ENCODE measurements at places on chromosomes 1 and 21.

DNA sequence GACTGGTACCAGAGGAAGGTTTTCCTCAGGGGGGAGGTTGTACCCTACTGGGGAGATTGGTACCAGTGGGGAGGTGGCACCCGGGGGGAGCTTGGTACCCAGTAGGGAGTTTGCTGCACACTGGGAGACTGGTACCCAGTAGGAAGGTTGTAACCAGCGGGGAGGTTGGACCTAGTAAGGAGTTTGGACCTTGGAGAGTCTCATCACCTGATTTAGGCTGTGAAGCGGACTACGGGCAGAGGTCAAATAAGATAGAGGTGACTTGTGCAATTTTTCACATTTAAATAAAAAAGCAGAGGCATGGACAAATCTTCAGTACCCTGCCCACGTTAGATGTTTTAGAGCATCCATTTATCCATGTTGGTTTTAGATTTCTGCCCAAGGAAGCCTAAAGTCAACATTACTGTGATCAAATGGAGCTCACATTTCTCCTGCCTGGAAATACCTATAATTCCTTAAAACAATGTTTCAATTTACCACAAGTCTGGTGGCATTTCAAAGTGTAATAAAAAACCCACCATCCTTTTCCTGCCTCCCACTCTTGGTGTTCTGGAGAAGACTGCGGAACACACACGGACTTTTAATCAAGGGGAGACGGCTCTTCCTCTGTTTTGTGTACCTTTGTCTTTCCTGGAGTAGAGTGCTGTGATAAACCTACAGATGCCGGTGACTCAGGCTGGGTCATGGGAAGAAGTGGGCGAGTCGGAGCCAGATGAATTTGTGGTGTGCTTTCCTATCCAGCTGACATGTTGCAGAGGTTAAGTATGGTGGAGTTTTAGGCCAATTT lies 36.2 kb upstream of the MRPS6 start:
- no peak for DNase-seq

GRCh38 chr1:39905172-39905571 lies 3.5 kb upstream of the MYCL start:
- no peak for DNase-seq

DNA sequence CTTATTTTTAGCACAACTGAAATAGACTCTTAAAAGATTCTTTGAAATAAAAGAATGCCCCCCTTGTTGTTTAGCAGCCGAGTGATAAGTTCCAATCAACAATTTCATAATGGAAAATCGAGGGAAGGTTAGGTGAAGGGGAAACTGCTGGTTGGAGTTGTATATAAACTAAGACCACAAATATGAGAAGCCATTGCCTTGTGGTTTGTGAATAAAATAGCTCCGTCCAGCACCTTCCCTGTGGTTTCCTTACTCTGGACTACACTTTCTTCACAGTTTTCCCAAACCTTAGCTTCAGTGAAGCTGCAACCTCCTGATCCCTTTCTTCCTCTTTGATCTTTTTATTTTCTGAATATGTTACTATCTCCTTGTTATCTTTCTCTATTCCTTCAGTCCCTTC lies 6.7 kb upstream of the RAB3GAP2 start:
- no peak for DNase-seq

DNA sequence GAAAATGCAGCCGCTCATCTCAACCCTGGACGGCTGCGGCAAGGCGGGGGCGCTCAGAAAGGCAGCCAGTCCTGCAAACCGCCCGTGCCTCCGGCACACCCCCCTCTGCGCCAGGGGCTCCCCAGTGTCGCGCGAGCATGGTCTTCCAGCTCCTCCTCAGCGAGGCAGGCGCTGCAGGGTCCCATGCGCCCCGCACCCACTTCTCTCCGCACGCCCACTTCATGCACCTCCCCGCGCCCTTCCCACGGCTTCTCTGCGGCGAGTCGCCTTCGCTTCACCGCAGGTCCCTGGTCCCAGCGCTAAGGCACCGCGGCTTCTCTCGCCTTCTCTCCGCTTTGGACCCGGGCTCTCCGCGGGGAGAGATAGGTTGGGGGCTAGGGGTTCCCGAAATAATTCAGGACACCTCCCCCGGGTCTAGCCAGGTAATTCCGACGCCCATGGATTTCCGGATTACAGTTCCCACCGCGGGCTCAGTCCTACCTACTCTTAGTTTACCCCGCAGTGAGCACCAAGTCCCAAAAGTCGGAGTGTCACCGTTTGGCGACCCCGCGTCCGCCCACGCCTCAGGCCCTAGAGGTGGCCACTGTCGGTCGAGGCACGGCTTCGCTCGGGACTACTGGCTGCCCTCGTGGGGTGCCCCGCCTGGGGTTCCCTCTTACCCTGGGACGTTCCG lies 67.5 kb downstream of the SYT2 start:
- DNase-seq: no peak

GRCh38 chr1:12208271-12208670 lies 21.6 kb upstream of the VPS13D start:
- DNase-seq: no peak

DNA sequence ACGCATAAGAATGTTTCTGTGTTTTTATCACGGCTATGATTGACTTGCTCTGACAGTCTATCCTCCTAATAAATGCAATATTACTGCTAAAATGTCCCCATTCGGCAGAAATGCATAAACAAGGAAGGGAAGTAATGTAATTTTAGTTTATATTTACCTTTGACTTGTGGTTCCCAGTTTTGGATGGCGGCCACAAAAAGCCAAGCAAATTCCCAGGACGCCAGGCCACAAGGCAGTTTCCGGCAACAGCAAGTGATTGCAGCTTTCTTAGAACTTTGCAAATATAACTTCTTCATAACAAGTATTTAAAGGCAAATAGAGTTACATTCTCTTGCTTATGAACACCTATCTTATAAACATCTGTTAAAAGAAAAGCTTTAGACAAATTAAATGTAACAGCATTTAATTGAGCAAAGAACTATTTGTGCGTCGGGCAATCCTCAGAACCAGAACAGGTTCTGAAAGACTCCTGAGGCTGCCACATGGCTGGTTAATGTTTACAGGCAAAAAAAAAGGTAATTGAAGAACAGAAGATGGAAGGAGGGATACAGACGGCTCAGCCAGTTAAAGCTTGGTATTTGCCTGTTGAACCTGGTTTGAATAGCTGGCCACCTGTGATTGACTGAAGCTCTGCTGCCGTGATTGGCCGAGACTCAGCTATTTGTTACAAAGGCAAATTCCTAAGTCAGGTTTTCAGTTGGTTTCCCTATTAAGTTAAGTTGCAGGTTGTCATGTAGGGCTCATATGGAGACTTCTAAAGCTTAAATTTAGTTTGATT lies 80.8 kb downstream of the C21orf91 start:
- no peak for DNase-seq

- DNase-seq: no peak
These were observed 103.8 kb downstream of the EPHB2 start for GRCh38 chr1:22814176-22815042.

GRCh38 chr1:117852853-117853553 lies 76.4 kb downstream of the GDAP2 start:
- no peak for DNase-seq

GRCh38 chr1:246051909-246052518 lies 455.1 kb downstream of the SMYD3 start:
- DNase-seq: no peak

- no peak for DNase-seq
These were observed 38.3 kb upstream of the NRDC start for GRCh38 chr1:51916587-51917405.

- peak; percentile 82 for DNase-seq
These were observed 4.4 kb upstream of the ZNF692 start for GRCh38 chr1:248862998-248863881.

- no peak for DNase-seq
These were observed 11.4 kb downstream of the KRTAP10-1 start for GRCh38 chr21:44528634-44528995.

GRCh38 chr1:89847191-89847729 lies 26.4 kb downstream of the LRRC8D start:
- no peak for DNase-seq

- DNase-seq: no peak
These were observed 54.1 kb downstream of the KCNJ15 start for GRCh38 chr21:38310646-38311485.

- DNase-seq: no peak
These were observed 19.0 kb upstream of the DNASE2B start for GRCh38 chr1:84379138-84379916.

GRCh38 chr1:32352831-32353383 lies 9.4 kb downstream of the FAM229A start:
- no peak for DNase-seq

DNA sequence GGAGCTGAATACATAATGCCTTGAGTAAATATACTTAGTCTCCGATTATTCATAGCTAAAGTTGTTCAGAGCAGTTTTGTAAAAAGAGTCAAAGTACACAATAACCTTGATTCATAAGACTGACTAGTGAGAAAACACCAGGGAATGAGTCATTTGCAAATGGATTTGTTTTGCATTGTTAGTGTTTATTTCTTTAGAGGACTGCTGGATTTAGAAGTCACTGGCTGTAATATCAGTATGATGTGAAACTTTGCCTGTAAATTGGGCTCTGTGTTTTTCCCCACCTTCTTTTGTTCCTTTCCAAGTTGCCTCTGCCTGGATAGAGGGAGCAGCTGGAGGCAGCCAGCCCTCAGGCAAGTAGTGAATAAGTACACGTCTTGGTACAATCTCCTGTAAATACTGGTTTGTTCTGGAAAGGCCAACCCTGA lies 474.7 kb downstream of the NUF2 start:
- DNase-seq: no peak

GRCh38 chr21:43718872-43719747 lies at the start of gene PDXK:
Gene PDXK, plus strand, starts transcription at chr21:43719129. Its CDS starts 166 bp downstream, at chr21:43719295.
- peak; percentile 62 for DNase-seq

GRCh38 chr1:33122483-33123178 lies 41.7 kb downstream of the AZIN2 start:
- DNase-seq: no peak

DNA sequence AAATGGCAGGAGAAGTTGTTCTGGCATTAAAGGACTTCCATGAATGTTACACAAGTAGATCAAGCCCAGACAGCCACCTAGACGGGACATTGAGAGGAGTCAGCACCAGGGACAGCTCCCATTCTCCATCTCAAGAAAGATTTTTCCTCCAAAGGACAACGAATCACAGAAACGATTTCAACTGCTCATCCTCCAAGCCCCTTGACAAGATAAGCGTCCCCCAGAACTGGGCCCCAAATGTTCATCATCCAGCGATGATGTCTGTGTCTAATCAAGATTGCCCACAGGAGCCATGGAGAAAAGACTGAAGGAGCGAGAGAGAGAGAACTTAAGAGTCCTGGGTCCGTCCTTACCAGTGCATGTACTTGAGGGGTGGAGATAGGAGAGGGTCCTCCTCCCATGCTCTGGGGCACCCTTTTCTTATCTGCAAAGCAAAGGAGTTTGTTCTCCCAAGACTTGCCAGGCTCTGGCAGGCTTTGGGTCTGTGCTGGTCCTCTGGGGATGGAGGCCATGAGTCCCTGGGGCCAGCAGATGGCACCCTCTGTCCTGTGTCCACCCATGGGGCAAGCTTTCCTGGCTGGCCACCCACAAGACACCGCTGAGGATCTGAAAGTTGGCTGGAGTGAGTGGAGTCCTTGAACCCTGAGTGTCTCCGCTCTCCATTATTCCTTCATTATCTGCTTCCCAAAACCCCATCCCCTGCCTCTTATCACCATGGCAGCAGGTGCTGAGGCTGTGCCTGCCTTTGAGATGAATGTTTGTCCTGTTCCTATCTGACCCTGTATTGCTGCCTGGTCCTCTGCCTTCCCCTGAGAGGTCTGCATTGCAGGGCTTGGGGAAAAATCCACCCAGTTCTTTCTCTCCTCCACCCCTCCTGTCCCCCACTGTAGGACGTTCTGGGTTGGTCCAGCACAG lies 164.6 kb downstream of the ACTL8 start:
- no peak for DNase-seq

DNA sequence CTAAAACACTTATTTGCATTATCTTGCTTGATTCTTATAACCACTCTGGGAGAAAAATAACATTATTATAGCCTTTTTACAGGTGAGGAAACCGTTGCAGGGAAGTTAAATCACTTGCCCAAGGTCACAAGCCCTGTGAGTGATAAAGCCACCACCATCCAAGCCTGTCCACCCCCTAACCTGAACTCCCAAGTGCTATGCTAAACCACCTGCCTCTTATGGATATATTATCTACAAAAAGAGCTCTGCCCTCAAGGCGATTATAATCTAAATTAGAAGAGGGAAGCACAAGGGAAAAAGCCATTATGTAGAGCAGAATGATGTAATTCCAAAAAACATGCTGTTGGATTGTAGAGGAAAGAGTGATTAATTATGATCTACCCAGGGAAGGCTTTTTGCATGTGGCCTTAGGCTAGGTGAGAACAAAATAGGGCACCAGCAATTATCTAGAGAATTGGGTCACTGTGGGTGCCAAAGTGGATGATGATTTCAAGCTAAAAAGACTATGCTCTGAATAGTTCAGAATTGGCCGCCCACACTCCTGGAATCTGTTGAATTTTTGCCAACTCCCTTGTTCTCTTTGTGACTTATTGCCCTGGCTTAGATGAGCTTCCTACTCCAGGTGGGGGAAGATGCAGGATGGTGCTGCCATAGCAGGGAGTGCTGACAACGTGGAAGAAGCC lies 205.3 kb downstream of the FGGY start:
- DNase-seq: no peak

DNA sequence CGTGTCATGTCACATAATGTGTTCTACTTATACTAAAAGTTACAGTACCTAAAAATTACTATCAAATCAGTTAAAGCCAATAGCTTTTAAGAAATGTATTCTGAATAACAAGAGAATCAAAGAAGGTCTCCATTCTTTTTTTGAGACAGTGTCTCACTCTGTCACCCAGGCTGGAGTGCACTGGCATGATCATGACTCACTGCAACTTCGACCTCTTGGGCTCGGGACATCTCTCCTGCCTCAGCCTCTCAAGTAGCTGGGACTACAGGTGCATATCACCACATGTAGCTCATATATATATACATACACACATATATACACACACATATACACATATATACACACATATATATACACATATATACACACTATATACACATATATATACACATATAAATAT lies 20.1 kb downstream of the COP1 start:
- no peak for DNase-seq

DNA sequence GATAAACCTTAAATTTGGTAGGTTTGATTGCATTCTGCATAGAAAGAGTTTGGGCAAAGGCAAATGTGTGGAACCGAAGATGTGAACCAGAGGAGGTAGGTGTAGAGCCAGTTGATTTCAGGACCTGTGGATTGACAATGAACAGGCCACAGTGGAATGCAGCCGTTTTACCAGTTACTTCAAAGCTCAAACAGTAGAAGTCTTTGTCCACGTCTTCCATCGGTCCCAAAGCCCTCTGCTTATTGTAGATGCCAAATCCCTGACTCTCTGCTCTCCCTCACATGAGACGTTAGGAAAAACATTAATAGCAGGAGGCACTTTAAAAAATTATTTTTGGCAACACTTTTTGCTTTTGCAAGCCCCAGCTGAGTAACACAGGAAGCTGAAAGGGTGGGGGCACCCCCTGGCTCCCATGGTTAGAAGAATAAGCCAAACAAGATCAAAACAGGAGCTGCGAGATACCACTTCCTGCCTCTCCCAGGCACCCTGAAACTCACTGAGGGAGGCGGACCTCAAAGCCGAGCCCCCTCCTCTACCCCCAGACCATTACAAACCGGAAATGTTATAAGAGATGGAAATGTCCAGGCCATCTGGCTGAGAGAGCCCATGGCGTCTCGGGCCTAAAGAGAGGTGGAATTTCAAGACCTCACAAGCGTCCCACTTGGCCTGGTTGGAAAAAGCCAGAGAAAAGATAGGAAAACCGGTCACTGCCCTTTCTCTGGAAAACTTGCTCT lies 13.5 kb downstream of the TRAF3IP3 start:
- no peak for DNase-seq
